Stimulated activated CD8-positive, alpha-beta memory T cell treated with anti-CD3 and anti-CD28 coated beads, Interleukin-15, amount 100 ng/mL, for 24 hours (primary cell): ENCODE measurements at places on chromosomes 12 and 14.

GRCh38 chr12:109972821-109973220, 23.3 kb downstream of the GIT2 start:
- no peak for DNase-seq

- DNase-seq, result no peak
These were observed 9.6 kb downstream of the FAIM2 start for GRCh38 chr12:49893753-49894750.

GRCh38 chr12:45093051-45093450, 42.2 kb upstream of the DBX2 start:
- DNase-seq, result no peak

DNA sequence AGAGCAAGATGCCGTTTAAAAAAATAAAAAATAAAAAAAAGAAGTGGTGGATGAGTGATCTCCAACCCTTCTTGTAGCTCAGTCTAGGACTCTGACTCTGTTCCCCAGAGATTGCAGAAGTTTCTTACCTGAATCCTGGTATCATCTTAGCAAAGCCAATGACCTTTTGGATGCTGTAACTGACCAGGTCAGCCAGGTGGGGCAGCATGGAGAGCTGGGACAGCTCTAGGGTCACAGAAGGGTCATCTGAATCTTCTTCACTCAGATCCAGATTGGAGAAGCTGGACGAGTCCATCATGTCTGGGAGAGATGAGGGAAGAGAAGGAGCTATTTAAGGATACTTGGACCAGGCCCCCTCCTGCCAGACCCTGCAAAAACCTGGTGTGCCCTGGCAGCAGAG, 35.8 kb upstream of the HDAC7 start:
- no peak for DNase-seq

GRCh38 chr14:29636870-29637269, 290.8 kb downstream of the PRKD1 start:
- DNase-seq, result no peak

- no peak for DNase-seq
These were observed 19.4 kb upstream of the A2M start for GRCh38 chr12:9134981-9135628.

- no peak for DNase-seq
These were observed 47.8 kb downstream of the HECTD1 start for GRCh38 chr14:31159682-31160296.

- no peak for DNase-seq
These were observed 292.2 kb upstream of the CRY1 start for GRCh38 chr12:107385509-107385908.

GRCh38 chr14:105851716-105852377, 325.5 kb downstream of the TMEM121 start:
- no peak for DNase-seq

- no peak for DNase-seq
These were observed 157.5 kb downstream of the TMTC3 start for GRCh38 chr12:88299567-88300101.

DNA sequence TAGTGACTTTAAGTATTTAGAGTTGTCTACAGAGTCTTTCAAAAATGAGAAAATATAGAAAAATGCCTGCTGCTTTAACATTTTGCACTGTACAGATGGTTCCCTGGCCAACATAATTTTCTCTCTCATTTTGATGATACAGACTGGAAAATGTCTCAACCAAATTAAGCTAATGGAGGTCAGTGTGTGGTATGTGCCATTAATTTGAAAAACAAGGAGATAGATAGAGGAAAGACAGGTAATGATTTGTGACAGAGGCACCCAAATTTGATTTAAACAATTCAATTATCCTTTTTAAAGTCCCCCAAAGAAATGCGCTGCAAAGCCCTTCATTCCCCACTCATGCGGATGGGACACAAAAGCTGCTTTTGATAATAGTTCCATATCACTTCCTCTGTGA, 140.0 kb downstream of the ASCL1 start:
- no peak for DNase-seq

DNA sequence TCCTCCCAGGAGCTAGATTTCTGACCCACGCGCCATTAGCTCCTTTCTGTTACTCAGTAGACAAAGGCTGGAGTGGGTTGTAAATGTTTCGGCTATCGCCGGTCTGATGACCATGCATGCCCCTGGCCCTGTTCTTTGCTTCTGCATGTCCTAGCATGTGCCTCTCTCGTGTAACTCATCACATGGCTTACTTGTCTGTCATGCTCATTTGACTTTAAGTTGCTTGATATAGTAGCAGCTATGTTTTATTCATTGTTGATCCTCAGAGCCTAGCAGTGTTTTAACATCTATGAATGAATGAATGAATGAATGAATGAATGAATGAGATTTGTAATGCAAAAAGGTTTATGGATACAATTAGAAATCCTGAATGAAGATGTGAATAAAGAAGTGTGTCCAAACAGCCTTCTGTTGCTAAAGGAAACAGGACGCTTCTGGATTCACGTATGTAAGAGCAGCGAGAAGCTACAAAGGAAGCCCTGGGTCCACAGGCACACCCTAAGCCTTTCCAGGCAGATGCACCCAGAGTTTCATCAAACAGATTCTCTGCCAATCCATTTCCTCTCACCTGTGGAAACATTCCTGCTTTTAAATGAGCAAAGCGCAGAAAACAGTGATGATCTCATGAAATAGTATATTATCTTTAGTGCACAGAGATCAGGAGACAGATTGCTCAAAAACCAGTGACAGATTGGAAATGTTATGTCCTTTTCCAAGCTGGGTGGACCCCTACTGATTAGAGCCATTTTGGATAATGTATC, 3.4 kb downstream of the GSG1 start:
- no peak for DNase-seq

GRCh38 chr14:49945448-49946319, 52.8 kb downstream of the ARF6 start:
- DNase-seq, result no peak

DNA sequence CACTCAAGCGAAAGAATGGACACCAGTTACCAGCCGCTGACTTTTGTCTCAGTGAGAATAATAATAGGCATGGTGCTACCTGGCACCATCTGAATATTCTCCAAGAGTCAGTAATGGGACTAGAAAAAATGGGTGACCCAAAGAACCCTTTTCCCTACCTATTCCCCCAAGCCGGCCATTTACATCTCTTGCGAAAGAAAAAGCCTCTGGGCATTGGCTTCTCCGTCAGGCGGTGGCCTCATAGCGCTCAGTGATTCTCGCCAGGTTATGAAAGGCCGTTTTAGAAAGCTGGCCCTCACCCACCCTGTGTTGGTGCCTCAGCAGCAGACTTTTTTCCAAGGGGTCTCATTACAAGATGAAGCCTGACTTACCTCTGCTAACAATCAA, 523 bp upstream of the SLC6A15 start:
- DNase-seq, result no peak

DNA sequence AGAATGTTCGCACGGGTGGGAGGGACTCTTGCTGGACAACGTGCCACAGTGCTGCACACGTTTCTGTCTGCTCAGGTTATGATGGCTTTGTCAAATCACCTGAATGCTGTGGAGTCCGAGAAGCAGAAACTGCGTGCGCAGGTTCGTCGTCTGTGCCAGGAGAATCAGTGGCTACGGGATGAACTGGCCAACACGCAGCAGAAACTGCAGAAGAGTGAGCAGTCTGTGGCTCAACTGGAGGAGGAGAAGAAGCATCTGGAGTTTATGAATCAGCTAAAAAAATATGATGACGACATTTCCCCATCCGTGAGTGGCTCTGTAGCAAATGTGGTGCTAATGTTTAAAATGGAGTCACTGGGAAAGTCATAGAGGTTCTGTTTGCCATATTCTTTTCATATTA, 28.5 kb downstream of the KLC1 start:
- DNase-seq, result no peak

GRCh38 chr12:57718641-57719528, 19.7 kb downstream of the AGAP2 start:
- DNase-seq, result no peak

- no peak for DNase-seq
These were observed 142.8 kb downstream of the SLC8A3 start for GRCh38 chr14:70045844-70046535.

DNA sequence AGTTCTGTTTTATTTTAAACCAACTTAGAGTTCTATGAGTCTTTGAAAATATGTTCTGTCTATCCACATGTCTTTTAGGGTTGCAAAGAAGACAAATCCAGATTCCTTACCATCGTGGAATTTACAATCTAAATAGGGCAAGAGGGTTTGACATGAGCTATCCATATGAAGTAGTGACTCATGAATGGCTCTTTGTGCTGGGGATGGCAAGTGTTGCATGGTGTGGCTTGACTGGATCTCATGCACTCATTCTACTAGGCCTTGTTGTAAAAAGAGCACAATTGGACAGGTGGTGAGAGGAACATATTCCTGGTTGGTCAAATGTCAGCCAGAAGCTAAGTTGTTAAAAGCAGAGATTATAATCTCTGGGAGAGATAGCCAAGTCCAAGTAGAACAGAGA, 509.1 kb downstream of the DIO2 start:
- DNase-seq, result no peak

- no peak for DNase-seq
These were observed 84.2 kb downstream of the GCH1 start for GRCh38 chr14:54818201-54819133.

GRCh38 chr12:110844551-110845338, 2.0 kb upstream of the CCDC63 start:
- DNase-seq, result no peak

- no peak for DNase-seq
These were observed 227.9 kb downstream of the KTN1 start for GRCh38 chr14:55807881-55808379.

- no peak for DNase-seq
These were observed 3.1 kb downstream of the MAP3K12 start for GRCh38 chr12:53495903-53496751.

- DNase-seq, result no peak
These were observed 73.1 kb downstream of the BCL11B start for GRCh38 chr14:99198746-99199502.

DNA sequence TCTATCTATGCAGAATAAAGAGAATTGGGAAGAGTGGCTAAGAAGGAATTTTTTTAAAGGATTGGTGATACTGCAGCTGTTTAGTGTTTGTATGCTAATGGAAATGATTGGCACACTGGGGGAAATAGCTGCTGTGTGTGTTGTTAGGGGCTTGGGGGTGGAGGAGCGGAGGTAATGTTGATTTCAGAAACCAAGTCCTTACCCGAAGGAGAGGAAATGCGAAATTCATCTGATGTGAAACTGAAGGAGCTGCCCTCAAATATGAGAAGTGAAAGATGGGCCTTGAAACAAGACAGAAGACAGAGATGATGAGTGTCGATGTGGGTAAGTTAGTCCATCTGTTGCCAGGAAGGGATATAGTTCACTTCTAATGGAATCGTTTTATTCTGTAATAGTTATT, 21.2 kb upstream of the RNASE12 start:
- no peak for DNase-seq

DNA sequence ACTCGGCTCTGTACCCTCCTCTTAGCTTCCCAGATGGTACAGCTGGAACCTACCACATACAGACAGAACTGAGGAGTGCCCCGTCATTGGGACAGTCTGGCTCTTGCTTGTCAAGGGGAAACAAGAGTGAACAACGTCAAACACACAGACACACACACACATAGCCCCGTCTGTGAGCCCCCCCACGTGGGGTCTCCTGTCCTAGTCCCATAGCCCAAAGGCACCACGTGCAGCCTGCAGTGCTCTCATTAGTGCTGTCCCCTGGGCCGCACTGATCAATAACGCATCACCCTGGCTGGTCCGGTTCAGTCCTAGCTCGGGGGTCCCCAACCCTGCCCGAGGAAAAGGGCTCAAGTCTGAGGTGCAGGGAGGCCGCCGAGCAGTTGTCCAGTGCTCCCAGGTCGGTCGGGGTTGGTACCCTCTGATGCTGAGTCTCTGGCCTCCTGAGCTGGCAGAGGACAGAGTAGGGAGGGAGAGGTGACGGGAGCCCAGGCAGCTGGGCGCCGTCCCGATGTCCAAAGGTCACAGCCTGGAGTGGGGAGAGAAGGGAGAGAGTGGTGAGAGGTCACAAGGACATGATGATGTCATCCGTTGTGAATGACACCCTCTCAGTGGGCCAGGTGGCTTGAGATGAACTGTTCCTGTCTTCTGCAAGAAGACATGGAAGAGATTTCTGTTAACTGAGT, 105.4 kb upstream of the NOS1 start:
- no peak for DNase-seq

- DNase-seq, result no peak
These were observed at the start of gene PIANP for GRCh38 chr12:6700646-6701051. Gene PIANP, minus strand, starts transcription at chr12:6700815. Its CDS starts 2,754 bp downstream, at chr12:6698061.

DNA sequence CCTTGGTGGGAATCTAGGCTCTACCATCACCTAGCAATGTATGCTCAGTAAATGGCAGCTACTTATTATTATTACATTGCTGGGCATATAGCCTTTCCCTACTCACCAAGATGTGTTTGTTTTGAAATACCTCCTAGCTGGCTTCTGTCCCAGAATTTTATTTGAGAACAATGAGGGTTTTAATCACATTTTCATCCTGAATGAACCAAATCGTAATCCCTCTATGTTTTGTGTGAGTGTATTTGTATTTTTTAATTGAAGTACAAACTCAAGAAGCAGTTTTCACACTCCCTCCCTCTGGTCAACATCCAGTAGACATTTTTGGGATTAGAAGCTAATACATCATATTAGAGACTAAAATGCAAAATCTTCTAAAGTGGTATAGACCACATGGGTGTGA, 7.6 kb downstream of the SLC7A8 start:
- DNase-seq, result no peak

GRCh38 chr12:29066011-29066588, 83.0 kb upstream of the FAR2 start:
- no peak for DNase-seq

- no peak for DNase-seq
These were observed 1.2 kb downstream of the LPCAT3 start for GRCh38 chr12:7016958-7017571.

GRCh38 chr12:1273051-1273450, 282.0 kb downstream of the ERC1 start:
- DNase-seq, result no peak
